WTC11 (cell line): ENCODE measurements at places on chromosomes 13 and 19. TPM values are rescaled to one million over a fixed set of nuclear protein-coding genes. Genes with fewer than 3 reads are reported as not detected.
A peak's percentile ranks its signal among the peaks of the same experiment; 100 is the strongest.

DNA sequence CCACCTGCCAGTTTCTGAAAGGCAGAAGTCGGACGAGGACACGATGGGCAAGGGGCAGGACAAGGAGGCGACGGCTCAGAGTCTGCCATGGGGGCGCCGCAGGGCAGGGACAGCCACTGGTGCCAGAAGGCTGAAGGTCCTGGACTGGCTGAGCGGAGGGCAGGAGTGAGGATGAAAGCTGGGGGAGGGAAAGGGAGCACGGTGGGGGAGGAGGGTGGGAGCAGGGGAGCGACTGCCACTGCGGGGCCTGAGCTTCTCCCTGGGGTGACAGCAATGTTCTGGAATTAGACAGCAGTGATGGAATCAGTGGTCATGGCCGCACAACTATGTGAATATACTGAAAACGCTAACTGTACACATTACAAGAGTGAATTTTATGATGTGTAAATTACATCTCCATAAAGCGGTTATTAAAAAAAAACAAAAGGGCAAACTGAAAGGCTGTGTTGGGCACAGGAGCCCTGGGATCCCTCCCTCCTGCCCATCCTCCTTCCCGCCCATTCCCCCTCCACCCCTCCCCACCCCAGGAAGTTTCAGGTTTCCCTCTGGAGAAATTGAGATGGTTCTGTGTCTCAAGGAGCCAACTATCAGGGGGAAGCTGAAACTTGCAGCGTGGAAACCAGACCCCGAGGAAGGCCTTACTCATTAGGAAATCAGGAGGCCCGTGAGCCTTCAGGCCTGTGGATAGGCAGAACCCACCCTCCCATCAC, 15.9 kb downstream of the MLLT1 start:
- H3K27ac ChIP-seq, result peak overlapping the region; percentile 94
- peaks cover 46% of the 10 kb centered on the region for H3K36me3 ChIP-seq
- peaks cover 16% of the 10 kb centered on the region for H3K4me1 ChIP-seq
- H3K27me3 ChIP-seq, result no peaks in the 10 kb centered on the region
- DNase-seq, result no peak

GRCh38 chr13:21638319-21639282, 32.3 kb upstream of the FGF9 start:
- no peak for DNase-seq
- no peak overlapping the region for H3K27ac ChIP-seq
- no peaks in the 10 kb centered on the region; the same call in 1 of the 2 replicates for H3K27me3 ChIP-seq
- no peak overlapping the region for H3K4me3 ChIP-seq
- no peaks in the 10 kb centered on the region; the same call in none of the 2 replicates for H3K36me3 ChIP-seq
- no peaks in the 10 kb centered on the region for H3K4me1 ChIP-seq

RELB gene
- 8.9 to 10.6 TPM (median 9.9 TPM) in 3 replicates for total RNA-seq

GRCh38 chr13:52975969-52976368, 52.6 kb upstream of the OLFM4 start:
- peaks cover 13% of the 10 kb centered on the region for H3K4me1 ChIP-seq
- DNase-seq, result no peak
- H3K27me3 ChIP-seq, result no peaks in the 10 kb centered on the region; the same call in 1 of the 2 replicates
- H3K27ac ChIP-seq, result no peak overlapping the region
- no peaks in the 10 kb centered on the region for H3K36me3 ChIP-seq
- no peak overlapping the region for H3K4me3 ChIP-seq

ZNF850 gene
- total RNA-seq, result 46.9 to 65.9 TPM (median 47.2 TPM) in 3 replicates

DNA sequence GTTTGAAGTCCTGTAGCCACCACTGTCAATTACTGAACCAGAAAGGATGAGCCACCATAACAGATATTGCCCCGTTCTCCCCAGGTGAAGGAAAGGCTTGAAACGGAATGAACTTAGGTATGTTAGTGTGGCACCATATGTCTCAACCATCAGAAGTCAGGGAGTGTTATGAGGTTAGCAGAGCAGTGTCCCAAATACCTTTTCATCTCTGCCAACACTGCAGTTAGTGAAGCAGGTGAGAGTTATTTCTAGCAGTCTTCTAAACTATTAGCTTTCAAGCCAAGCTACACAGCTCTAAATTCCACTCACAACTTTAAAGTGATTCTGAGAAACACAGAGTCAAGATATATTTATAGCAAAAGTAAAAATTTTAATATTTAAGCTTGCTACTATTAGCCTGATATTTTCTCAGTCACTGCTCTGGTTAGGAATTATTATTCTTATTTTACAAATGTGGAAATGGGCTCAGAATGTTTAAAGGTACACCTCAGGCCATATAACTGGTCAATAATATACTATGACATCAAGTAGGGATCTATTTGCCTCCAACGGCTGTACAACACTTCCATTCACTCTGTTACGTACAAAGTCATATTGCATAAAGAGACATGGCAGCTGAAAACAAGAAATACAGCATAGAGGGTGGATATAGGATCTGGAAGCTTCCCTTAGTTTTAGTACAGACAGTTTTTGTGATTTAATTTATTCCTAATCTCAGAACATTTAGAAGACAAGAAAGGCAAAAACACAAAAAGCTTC, 1527.1 kb upstream of the PRR20A start:
- H3K4me1 ChIP-seq, result 0 out of 2 replicates have a peak, but pooled peaks cover 4% of the 10 kb centered on the region
- H3K27me3 ChIP-seq, result no peaks in the 10 kb centered on the region
- no peak overlapping the region for H3K4me3 ChIP-seq
- DNase-seq, result no peak
- no peaks in the 10 kb centered on the region for H3K36me3 ChIP-seq
- H3K27ac ChIP-seq, result no peak overlapping the region; the same call in 1 of the 2 replicates

TNFRSF19 gene
- total RNA-seq, result 0.20 to 0.27 TPM (median 0.23 TPM) in 3 replicates

- no peak overlapping the region for H3K27ac ChIP-seq
- H3K4me3 ChIP-seq, result no peak overlapping the region
- H3K36me3 ChIP-seq, result peaks cover 99% of the 10 kb centered on the region
- peaks cover 73% of the 10 kb centered on the region for H3K27me3 ChIP-seq
Measured at GRCh38 chr19:27392027-27392632, 1820.8 kb downstream of the UQCRFS1 start.

- no peak overlapping the region for H3K27ac ChIP-seq
- H3K27me3 ChIP-seq, result peaks cover 13% of the 10 kb centered on the region
- peaks cover 9% of the 10 kb centered on the region for H3K4me1 ChIP-seq
- no peak overlapping the region for H3K4me3 ChIP-seq
- H3K36me3 ChIP-seq, result no peaks in the 10 kb centered on the region
- no peak for DNase-seq
Measured at GRCh38 chr13:71828564-71828963, 38.4 kb downstream of the DACH1 start.

DNA sequence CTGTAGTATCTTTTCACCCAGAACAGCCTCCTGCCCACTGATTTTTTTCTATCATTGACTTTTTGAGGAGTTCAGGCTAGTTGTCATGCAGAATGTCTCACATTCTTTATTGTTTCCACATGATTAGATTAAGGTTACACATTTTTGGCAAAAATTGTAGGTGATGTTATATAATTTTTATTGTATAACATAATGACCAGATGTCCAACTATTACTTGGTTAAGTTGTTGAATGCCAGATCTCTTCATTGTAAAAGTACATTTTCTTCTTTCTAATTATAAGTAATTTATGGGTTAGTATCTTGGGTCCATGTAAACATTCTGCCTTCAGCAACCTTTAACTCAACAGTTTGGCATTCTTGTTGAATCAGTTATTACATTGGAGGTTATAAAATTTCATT, 138.4 kb downstream of the POSTN start:
- H3K36me3 ChIP-seq, result no peaks in the 10 kb centered on the region
- H3K4me1 ChIP-seq, result no peaks in the 10 kb centered on the region
- no peak overlapping the region for H3K4me3 ChIP-seq
- no peak overlapping the region for H3K27ac ChIP-seq
- DNase-seq, result no peak

GRCh38 chr13:57326532-57326931, 159.5 kb downstream of the PRR20E start:
- peaks cover 2% of the 10 kb centered on the region for H3K4me1 ChIP-seq
- no peak overlapping the region for H3K27ac ChIP-seq
- DNase-seq, result no peak
- H3K4me3 ChIP-seq, result no peak overlapping the region
- H3K27me3 ChIP-seq, result no peaks in the 10 kb centered on the region

ZNF726 gene
- total RNA-seq, result 0.25 TPM in 1 of 3 replicates, not detected in the others

PLIN4 gene
- total RNA-seq, result 0.35 to 0.62 TPM (median 0.57 TPM) in 3 replicates

- no peak overlapping the region for H3K4me3 ChIP-seq
- H3K27me3 ChIP-seq, result no peaks in the 10 kb centered on the region
- H3K4me1 ChIP-seq, result no peaks in the 10 kb centered on the region
- H3K27ac ChIP-seq, result no peak overlapping the region
Measured at GRCh38 chr13:110006304-110006703, 219.9 kb upstream of the IRS2 start.

GRCh38 chr19:14315433-14315832, 65.8 kb upstream of the ADGRE5 start:
- DNase-seq, result no peak
- no peaks in the 10 kb centered on the region for H3K36me3 ChIP-seq
- H3K27me3 ChIP-seq, result peaks cover 8% of the 10 kb centered on the region
- H3K27ac ChIP-seq, result no peak overlapping the region
- peaks cover 7% of the 10 kb centered on the region for H3K4me1 ChIP-seq

DNA sequence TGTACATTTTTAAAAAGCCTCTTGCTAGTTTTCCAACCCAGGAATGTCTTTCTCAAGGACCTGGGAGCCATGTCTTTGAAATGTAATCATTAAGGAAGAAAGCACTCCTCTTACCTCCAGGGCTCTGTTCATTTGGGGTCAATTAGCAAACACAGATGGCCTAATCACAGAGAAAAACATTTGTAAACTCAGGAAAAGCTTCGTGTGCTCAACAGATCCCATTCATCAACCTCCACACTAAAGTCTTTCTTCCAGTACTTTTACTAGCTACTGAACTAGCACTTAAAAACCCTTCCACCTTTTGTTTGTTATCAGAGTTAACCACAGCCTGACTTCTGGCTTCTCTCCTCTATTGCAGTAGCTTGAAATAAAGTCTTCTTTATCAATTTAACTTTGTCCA, 441.4 kb downstream of the PCDH20 start:
- H3K36me3 ChIP-seq, result peaks cover 21% of the 10 kb centered on the region
- no peaks in the 10 kb centered on the region; the same call in 1 of the 2 replicates for H3K27me3 ChIP-seq
- no peak for DNase-seq
- peak overlapping the region; percentile 6; the same call in 1 of the 2 replicates for H3K4me3 ChIP-seq

DNA sequence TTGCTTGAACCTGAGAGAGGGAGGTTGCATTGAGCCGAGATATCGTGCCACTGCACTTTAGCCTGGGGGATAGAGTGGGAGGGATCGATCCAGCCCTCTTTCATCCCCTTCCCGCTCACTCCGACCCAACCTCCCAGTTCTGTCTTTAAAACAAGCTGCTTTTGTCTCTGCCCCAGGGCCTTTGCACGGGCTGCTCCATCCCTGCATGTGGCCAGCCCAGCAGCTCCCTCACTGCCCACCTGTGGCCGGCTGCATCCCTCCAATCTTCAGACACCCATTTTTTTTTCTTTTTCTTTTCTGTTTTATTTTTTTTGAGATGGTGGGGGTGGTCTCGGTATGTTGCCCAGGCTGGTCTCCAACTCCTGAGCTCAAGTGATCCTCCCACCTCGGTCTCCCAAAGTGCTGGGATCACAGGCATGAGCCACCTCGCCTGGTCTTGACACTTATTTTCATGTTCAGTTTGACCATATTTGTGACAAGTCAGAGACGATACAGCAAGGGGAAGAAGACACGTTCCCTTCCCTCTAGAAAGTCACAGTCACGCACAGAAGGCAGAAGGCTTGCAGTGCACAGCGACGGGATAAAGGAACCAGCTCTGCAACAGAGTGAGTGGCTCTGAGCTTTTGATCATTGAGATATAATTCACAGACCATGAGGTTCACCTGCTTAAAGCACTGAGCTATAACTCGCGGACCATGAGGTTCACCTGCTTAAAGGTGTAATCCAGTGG, 31.8 kb downstream of the EFNA2 start:
- H3K27ac ChIP-seq, result no peak overlapping the region
- no peak overlapping the region for H3K4me3 ChIP-seq
- DNase-seq, result no peak
- H3K36me3 ChIP-seq, result no peaks in the 10 kb centered on the region
- peaks cover 22% of the 10 kb centered on the region for H3K27me3 ChIP-seq

- peaks cover 7% of the 10 kb centered on the region for H3K36me3 ChIP-seq
- no peak for DNase-seq
- peak overlapping the region; percentile 15; the same call in 1 of the 2 replicates for H3K27ac ChIP-seq
- no peak overlapping the region for H3K4me3 ChIP-seq
- no peaks in the 10 kb centered on the region for H3K27me3 ChIP-seq
Measured at GRCh38 chr13:90838317-90838960, 509.0 kb upstream of the MIR17HG start.

DNA sequence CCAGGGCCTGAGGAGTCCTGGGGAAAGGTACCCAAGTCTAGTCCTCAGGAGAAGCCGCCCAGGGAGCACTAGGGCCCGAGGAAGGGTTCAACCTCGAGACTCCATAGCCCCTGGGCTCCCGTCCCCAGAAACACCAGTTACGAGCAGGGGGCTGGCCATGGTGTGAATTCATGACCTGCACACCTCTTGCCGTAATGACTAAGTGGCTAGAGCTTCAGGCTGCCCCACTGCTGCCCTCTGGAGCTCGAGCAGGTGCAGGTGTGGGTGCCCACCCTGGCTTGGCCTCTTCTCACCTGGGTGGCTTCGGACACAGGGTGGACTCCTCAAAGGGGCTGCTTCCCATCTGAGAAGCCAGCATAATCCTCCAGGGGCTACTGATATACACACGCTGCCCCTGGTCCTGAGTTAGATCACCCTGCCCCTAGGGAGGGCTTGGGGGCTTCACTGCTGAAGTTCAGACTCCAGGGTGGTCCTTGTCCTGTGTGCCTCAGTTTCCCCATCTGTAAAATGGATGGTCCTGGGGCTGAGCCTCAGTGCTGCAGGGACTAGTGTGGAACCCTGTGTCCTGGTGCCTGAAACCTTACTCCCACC, 13.6 kb downstream of the SPC24 start:
- H3K27ac ChIP-seq, result no peak overlapping the region
- peaks cover 26% of the 10 kb centered on the region for H3K4me1 ChIP-seq
- no peaks in the 10 kb centered on the region; the same call in 1 of the 2 replicates for H3K27me3 ChIP-seq
- no peak overlapping the region for H3K4me3 ChIP-seq

DNA sequence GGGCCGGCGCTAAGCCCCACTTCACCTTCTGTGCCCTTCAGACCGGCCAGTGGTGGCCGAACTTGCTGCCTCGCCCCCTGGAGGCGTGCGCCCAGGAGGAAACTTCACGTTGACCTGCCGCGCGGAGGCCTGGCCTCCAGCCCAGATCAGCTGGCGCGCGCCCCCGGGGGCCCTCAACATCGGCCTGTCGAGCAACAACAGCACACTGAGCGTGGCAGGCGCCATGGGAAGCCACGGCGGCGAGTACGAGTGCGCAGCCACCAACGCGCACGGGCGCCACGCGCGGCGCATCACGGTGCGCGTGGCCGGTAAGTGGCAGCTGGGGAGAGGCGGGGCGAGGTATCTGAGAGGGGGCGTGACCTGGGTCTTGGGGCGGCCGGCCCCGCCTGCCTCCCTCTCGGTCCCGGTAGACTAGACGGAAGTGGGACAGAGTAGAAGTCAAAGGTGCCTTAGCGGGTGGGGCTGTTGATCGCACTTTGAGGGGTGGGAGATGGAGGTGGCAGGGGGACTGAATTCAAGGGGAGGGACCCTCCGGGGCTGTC, 5.6 kb downstream of the ICAM5 start:
- no peak overlapping the region for H3K27ac ChIP-seq
- peaks cover 25% of the 10 kb centered on the region for H3K4me1 ChIP-seq
- peak; percentile 58 for DNase-seq
- peak overlapping the region; percentile 76 for H3K4me3 ChIP-seq

GRCh38 chr13:22451327-22451741, 729.4 kb upstream of the SGCG start:
- no peaks in the 10 kb centered on the region for H3K36me3 ChIP-seq
- H3K4me3 ChIP-seq, result no peak overlapping the region
- H3K27ac ChIP-seq, result peak overlapping the region; percentile 15; the same call in 1 of the 2 replicates
- DNase-seq, result no peak

SLC8A2 gene
- 6.5 to 8.5 TPM (median 6.8 TPM) in 3 replicates for total RNA-seq
